Neural progenitor cell (in vitro differentiated cells): ENCODE measurements at places on chromosomes 6 and 20. TPM values are rescaled to one million over a fixed set of nuclear protein-coding genes. Genes with fewer than 3 reads are reported as not detected.

MOG gene
- total RNA-seq: not detected in 2 replicates

DNA sequence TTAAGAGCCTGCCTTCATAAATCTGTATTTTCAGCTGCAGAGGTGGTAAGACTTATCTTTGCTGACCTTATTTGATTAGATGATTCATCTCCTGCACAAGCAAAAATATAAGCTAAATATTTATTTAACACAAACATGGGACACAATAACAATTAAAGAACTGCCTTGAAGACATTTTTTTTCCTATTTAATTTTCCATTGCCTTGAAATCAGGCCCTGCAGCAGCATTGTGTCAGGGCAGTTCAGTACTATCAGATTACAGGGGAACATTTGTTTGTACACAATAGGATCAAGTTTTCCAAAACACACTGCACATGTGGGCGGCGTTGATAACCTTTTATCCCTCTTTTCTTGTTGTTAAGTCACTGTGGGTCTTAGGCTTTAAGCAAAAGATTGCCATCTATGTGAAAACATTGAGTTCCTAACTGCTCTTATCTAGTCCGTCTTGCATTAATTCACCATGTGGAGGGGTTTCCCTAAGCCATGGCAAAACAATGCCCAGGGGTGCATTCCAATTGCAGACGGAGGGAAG lies 7.4 kb downstream of the ADGRF5 start:
- no peak overlapping the region for H3K4me3 ChIP-seq
- H3K27me3 ChIP-seq: no peaks in the 10 kb centered on the region
- DNase-seq: peak; percentile 70
- H3K27ac ChIP-seq: no peak overlapping the region
- H3K4me1 ChIP-seq: peaks cover 13% of the 10 kb centered on the region

GRCh38 chr6:156250593-156250992 lies 526.6 kb upstream of the ARID1B start:
- no peak overlapping the region for H3K4me3 ChIP-seq
- no peaks in the 10 kb centered on the region for H3K27me3 ChIP-seq
- H3K27ac ChIP-seq: no peak overlapping the region
- DNase-seq: no peak

DNA sequence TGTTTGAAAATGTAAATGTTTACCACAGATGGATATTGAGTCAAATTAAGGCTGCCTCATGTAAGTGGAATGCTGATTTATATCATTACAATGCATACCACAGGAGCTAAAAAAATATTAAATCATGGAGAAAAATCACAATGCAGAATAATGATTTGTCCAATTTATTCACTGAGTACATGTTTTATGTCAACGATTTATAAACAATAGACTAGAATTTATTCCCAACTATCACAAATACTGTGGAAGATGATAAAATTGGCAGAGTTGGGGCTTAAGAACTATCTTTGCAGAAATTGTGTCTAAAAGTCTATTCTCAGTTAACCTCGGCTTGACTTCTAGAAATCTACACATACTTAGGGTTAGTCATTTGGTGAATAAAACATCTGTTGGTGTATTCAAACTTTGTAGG lies 472.1 kb upstream of the MARCKS start:
- H3K36me3 ChIP-seq: no peaks in the 10 kb centered on the region
- H3K4me3 ChIP-seq: no peak overlapping the region
- H3K27ac ChIP-seq: no peak overlapping the region
- H3K27me3 ChIP-seq: no peaks in the 10 kb centered on the region

- H3K36me3 ChIP-seq: no peaks in the 10 kb centered on the region
- H3K27me3 ChIP-seq: no peaks in the 10 kb centered on the region
- DNase-seq: no peak
- no peaks in the 10 kb centered on the region for H3K4me1 ChIP-seq
- H3K4me3 ChIP-seq: no peak overlapping the region
These were observed 52.3 kb downstream of the UQCC1 start for GRCh38 chr20:35359335-35359950.

WFDC9 gene
- total RNA-seq: not detected in 2 replicates

GRCh38 chr20:3559231-3559630 lies 88.4 kb downstream of the ATRN start:
- H3K36me3 ChIP-seq: no peaks in the 10 kb centered on the region
- H3K27me3 ChIP-seq: no peaks in the 10 kb centered on the region
- no peak overlapping the region for H3K4me3 ChIP-seq
- no peak for DNase-seq
- H3K27ac ChIP-seq: no peak overlapping the region
- H3K4me1 ChIP-seq: no peaks in the 10 kb centered on the region

DNA sequence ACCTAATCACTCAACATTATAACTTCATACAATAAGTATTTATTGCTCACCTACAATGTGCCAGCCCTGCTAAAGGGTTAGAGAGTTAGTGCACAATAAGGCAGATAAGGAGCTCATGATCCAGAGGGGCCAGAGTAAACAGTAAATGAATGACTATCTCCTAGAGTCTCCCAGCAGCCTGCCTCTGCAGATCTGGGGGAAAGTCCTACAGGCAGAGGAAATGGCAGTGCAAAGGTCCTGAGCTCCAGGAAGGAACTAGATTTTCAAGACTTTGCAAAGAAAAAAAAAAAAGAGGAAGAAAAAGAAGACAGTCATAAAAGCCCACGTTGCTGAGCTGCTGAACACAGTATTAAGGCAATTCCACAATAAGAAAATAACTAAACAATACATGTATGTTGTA lies 160.1 kb downstream of the SIM1 start:
- H3K36me3 ChIP-seq: no peaks in the 10 kb centered on the region
- no peak overlapping the region for H3K27ac ChIP-seq
- DNase-seq: no peak

DNA sequence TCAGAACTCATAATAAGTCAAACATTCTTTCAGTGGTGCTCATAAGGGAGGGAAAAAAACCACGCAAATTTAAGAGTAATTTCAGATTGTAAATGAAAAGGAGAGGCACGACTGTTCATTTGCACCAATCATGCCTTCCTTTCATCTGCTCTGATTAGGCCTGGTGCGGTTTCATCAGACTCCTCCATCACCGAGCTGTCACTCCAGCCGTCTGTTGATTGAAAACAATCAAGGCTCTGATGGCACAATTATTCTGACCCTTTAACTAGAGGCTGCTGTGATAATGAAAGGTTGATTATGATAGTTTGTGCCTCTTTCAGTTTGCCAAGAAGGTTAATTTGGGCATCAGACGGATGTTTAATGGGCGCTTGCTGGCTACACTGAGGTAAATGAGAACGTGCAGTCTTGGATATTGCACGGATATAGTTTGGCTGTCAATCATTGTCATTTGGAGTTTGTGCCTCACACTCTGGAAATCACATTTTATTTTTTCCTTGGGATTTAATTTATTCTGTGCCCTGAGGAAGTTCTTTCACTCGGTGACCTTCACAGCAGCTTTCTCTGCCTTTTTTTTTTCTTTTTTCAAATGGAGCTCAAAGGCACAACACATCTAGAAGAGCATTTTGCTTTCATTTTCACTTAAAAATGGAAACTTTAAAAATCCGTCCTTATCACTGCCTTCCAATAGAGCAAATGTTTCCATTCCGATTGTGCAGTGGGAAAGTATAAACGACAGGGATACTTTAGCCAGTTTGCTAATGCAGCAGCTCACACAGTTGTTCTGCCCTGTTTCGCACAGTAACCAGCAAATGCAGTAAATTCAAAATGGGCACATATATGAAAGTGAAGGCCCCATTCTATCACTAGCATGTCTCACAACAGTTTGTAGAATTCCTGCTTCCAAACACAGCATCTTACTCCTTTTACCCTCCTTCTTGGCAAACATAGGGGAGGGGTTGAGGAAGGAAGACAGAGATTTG lies 172.8 kb downstream of the KLHL32 start:
- H3K4me1 ChIP-seq: no peaks in the 10 kb centered on the region
- no peak overlapping the region for H3K27ac ChIP-seq
- H3K36me3 ChIP-seq: no peaks in the 10 kb centered on the region
- no peak for DNase-seq
- H3K4me3 ChIP-seq: no peak overlapping the region
- H3K27me3 ChIP-seq: no peaks in the 10 kb centered on the region

DNA sequence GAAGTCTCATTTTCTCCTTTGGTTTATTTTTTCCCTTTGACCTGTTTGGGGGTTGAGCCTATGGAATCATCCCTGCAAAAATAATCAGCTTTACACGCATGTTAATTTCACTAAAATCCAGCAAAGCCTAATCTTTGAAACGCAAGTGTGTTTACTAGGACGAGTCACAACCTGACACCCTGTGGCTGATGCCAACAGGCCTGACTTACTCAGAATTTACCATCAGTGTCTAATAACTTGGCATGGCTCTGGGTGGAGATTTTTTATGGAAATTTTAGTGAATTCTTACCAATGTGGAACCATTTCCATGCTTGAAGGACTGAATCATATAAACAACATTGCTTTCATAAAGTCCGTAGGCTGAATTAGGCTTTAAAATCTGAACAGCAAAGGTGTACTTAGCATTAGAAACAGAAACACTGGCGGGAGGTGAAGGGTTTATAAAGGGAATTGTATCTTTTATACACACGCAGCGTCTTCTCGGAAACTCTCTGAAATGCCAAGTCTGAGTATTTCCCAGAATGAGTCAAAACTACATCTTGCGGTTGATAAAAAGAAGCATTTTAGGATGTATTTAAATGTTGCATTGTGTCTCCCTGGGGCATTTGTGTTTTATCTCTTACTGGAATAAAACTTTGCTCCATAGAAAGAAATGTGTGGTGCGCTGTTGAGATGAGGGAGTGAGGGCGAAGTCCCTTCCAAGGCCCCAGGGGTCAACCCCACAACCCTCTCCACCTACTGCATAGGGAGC lies 81.2 kb downstream of the DACT2 start:
- no peaks in the 10 kb centered on the region for H3K36me3 ChIP-seq
- DNase-seq: no peak
- no peak overlapping the region for H3K4me3 ChIP-seq
- no peaks in the 10 kb centered on the region for H3K4me1 ChIP-seq

RNF39 gene
- total RNA-seq: not detected in 2 replicates

GRCh38 chr20:61953037-61954021 lies 112.4 kb downstream of the TAF4 start:
- H3K4me3 ChIP-seq: no peak overlapping the region
- H3K4me1 ChIP-seq: peaks cover 7% of the 10 kb centered on the region
- DNase-seq: no peak
- H3K36me3 ChIP-seq: no peaks in the 10 kb centered on the region
- H3K27ac ChIP-seq: no peak overlapping the region

DNA sequence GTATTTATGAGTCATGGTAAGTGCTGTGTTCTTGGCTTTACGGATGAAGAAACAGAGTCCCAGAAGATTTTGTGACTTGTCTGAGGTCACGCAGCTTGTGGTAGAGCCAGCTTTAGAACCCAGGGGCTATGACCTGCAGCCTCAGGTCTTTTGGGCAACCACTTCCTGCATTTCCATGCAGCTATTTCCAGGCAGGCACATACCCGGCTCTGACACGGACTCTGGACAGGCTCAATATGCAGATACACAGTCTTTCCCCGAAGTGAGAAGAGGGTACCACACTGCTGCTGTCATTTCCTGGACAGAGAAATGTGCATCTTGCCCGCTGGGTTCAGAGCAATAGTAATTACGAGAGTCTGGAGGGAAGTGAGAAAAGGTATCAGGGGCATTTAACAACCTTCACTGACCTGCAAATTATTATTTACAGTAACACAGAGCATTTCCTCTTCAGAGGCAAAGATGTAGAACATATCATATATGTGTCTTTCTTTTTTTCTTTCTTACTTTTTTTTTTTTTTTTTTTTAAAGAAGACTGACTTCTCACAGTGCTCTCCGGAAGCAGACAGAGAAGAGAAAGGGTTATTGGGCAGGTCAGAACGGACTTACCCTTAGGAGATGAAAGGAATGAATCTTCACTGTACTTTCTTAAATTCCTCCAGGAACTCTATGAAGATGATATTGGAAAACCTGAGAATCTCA lies 185.1 kb downstream of the CLIC5 start:
- H3K4me1 ChIP-seq: no peaks in the 10 kb centered on the region
- no peak overlapping the region for H3K27ac ChIP-seq
- DNase-seq: no peak
- no peaks in the 10 kb centered on the region for H3K27me3 ChIP-seq
- H3K4me3 ChIP-seq: no peak overlapping the region

ECT2L gene
- total RNA-seq: 0.06 TPM in 1 of 2 replicates, not detected in the other

CLIC5 gene
- total RNA-seq: 0.06 TPM in 1 of 2 replicates, not detected in the other

GRCh38 chr6:15368186-15368585 lies 122.3 kb downstream of the JARID2 start:
- H3K4me1 ChIP-seq: peaks cover 40% of the 10 kb centered on the region
- H3K27me3 ChIP-seq: no peaks in the 10 kb centered on the region
- H3K36me3 ChIP-seq: no peaks in the 10 kb centered on the region
- no peak overlapping the region for H3K27ac ChIP-seq
- no peak overlapping the region for H3K4me3 ChIP-seq
- DNase-seq: no peak

- no peaks in the 10 kb centered on the region for H3K36me3 ChIP-seq
- peaks cover 10% of the 10 kb centered on the region for H3K4me1 ChIP-seq
- no peak overlapping the region for H3K27ac ChIP-seq
- peak overlapping the region; percentile 32 for H3K4me3 ChIP-seq
These were observed 34.7 kb upstream of the MICB start for GRCh38 chr6:31462964-31463870.

DNA sequence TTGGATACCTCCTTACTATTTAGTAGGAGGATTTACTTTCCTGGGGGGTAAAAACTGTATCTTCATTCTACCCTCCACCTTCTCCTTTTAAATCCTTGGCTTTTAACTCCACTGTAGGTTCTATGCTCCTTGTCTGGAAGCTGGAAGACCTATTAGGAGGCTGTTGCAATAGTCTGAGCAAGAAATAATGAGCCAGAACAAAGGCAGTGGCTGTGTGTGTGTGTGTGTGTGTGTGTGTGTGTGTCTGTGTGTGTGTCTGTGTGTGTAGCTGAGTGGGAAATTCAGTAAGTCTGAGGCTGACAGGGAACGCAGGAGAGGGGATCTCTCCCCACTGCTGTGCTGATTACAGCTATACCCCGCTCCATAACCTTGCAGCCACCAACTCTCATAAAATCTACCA lies 35.8 kb downstream of the HTR1E start:
- peak; percentile 2 for DNase-seq
- H3K27ac ChIP-seq: no peak overlapping the region
- no peak overlapping the region for H3K4me3 ChIP-seq

ENPP3 gene
- total RNA-seq: 0.09 and 0.50 TPM in 2 replicates

DNA sequence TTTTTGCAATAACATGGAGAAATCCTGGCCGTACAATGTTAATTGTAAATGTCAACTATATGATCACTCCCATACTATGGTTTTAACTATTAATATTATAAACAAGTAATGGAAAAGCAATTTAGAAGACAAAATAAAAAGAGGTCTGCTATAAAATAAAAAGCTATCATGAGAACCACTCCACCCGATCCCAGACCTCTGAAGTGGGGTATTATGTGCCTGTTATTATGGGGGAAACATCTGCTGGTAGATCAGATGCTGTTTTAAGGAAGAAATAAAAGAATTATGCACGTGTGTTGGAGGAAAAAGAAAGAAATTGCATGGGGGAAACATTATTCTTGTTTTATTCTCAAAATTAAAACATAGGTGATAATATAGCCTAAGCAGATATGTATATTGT lies 615.7 kb upstream of the ARID1B start:
- H3K4me3 ChIP-seq: no peak overlapping the region
- H3K27me3 ChIP-seq: no peaks in the 10 kb centered on the region
- H3K27ac ChIP-seq: no peak overlapping the region
- no peaks in the 10 kb centered on the region for H3K4me1 ChIP-seq
- H3K36me3 ChIP-seq: no peaks in the 10 kb centered on the region
- DNase-seq: no peak

GRCh38 chr6:1587546-1587945 lies 22.2 kb upstream of the FOXC1 start:
- no peaks in the 10 kb centered on the region for H3K4me1 ChIP-seq
- no peak for DNase-seq
- no peaks in the 10 kb centered on the region for H3K27me3 ChIP-seq
- no peaks in the 10 kb centered on the region for H3K36me3 ChIP-seq

ZNF334 gene
- total RNA-seq: 29.0 and 45.9 TPM in 2 replicates
